NCI-H1105 (cell line): ENCODE measurements at places on chromosomes 1 and 21.

GRCh38 chr21:35275776-35276175 is 226.7 kb upstream of the RUNX1 start:
- no peak for DNase-seq

DNA sequence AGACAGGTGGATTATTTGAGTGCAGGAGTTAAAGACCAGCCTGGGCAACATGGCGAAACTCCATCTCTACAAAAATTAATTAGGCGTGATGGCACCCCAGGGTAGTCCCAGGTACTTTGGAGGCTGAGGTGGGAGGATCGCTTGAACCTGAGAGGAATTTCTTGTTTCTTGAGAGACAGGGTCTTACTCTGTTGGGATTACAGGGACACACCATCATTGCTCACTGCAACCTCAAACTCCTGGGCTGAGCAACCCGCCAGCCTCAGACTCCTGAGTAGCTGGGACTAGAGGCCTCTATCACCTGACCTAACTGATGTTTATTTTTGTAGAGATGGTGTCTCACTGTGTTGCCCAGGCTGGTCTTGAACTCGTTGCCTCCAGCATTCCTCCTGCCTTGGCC is 24.8 kb downstream of the DHX9 start:
- no peak for DNase-seq

- no peak for DNase-seq
Observed at GRCh38 chr1:89260566-89261255, 11.9 kb downstream of the GBP5 start.

DNA sequence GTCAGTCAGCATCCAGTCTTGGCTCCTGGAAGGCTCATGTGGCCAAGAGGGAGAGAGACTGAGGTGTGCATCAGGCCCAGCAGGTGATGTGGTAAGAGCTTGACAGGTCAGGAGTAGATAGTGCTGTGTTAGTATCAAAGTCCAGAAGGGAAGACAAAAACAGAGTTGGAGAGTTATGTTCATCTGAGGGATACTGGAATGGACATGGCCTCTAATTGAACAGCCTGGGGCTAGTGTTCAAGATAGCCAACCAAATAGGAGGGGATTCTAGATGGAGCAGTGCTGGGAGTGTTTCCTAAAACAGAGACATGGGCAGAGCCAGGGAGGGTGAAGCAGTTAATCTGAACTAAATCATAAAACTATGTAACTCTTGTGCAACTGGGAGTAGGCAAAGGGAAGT is 120.7 kb upstream of the MARK1 start:
- DNase-seq = no peak

DNA sequence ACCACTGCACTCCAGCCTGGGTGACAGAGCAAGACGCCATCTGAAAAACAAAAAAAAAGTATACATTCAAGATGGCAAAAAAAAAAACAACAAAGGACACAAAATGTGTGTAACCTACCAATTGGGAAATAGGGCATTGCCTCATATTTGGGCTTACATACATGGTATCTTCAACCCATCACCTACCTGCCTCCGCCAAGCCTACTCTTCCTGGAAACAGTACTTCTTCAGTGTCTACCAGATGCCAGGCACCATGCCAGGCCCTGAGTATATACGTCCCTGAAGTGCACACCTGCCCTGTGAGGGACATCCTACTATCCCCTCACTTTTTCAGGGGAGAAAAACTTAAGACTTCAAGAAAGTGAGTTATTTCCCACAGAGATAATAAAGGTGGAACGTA is 160.2 kb downstream of the TOMM20 start:
- DNase-seq = no peak

GRCh38 chr21:28516991-28517592 is 475.6 kb downstream of the LTN1 start:
- peak; percentile 37 for DNase-seq
